Activated CD4-positive, alpha-beta T cell treated with anti-CD3 and anti-CD28 coated beads, Interleukin-2, amount 10 ng/mL, durations not matched to agents 24 days and 14 days (primary cell): ENCODE measurements at places on chromosomes 2 and 18. TPM values are rescaled to one million over a fixed set of nuclear protein-coding genes. Genes with fewer than 3 reads are reported as not detected.

- H3K36me3 ChIP-seq, result peaks cover 22% of the 10 kb centered on the region
- H3K27ac ChIP-seq, result no peak overlapping the region
- H3K27me3 ChIP-seq, result no peaks in the 10 kb centered on the region
- peaks cover 4% of the 10 kb centered on the region for H3K4me1 ChIP-seq
- DNase-seq, result no peak
- H3K4me3 ChIP-seq, result no peak overlapping the region
Measured at GRCh38 chr2:36568516-36569246, 29.3 kb downstream of the FEZ2 start.

DNA sequence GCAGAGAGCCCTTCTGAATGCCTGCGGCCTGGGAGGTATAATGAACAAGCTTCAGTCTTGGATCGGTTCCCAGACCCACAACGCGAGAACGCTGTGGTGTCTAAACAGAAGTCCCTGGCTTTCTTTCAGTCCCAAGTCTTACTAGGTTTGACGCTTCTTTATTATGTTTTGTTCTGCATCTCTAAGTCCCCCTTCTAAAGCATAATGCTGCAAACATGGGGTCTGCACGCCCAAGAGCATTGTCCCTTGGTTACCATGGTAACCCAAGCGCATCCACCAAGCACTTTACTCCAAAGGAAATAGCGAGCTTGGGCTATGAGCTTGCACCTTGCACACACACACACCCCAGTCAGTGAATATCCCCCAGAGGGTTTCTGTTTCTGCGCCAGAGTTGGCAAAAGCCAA is 193.7 kb downstream of the INO80D start:
- H3K27ac ChIP-seq, result no peak overlapping the region
- peaks cover 11% of the 10 kb centered on the region for H3K27me3 ChIP-seq
- no peak overlapping the region for H3K4me3 ChIP-seq
- DNase-seq, result no peak

DNA sequence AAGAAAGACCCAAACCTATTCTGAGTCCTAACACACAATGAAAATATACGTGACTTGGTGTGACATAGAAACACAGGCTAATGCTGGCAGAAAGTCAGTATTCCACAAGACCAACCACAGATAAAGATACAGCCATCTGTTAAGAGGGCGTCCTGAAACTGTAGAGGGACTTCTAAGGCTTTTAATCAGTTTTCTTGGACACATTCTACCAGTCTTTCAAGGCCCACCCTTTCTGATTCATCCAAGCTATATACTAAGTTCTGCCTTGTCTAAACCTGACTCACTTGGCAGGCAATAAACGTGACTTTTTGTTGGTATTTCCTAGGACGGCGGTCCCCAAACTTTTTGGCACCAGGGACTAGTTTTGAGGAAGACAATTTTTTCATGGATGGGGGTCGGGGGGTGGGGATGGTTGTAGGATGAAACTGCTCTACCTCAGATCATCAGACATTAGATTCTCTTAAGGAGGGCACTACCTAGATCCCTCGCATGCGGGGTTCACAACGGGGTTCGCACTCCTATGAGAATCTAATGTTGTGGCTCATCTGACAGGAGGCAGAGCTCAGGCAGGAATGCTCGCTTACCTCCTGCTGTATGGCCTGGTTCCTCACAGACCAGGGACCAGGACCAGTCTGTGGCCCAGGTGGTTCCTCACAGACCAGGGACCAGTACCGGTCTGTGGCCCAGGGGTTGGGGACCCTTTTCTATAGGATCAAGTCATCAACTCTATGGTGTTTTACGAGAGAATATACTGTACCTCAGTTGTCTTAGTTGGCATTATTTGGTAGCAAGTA is 61.4 kb downstream of the SP3 start:
- no peak overlapping the region for H3K4me3 ChIP-seq
- peaks cover 36% of the 10 kb centered on the region for H3K36me3 ChIP-seq
- DNase-seq, result no peak

GRCh38 chr2:155218292-155218924 is 519.9 kb downstream of the KCNJ3 start:
- H3K27me3 ChIP-seq, result no peaks in the 10 kb centered on the region
- DNase-seq, result no peak
- no peak overlapping the region for H3K4me3 ChIP-seq
- H3K4me1 ChIP-seq, result no peaks in the 10 kb centered on the region
- no peaks in the 10 kb centered on the region for H3K36me3 ChIP-seq
- no peak overlapping the region for H3K27ac ChIP-seq

- no peak overlapping the region for H3K4me3 ChIP-seq
- H3K27me3 ChIP-seq, result no peaks in the 10 kb centered on the region
- no peak overlapping the region for H3K27ac ChIP-seq
- no peaks in the 10 kb centered on the region for H3K36me3 ChIP-seq
- no peak for DNase-seq
Measured at GRCh38 chr2:118584062-118584749, 263.2 kb downstream of the EN1 start.

- H3K4me1 ChIP-seq, result peaks cover 18% of the 10 kb centered on the region
- peak overlapping the region; percentile 99 for H3K27ac ChIP-seq
- peak overlapping the region; percentile 93 for H3K4me3 ChIP-seq
- DNase-seq, result no peak
Measured at GRCh38 chr2:19346983-19347618, 11.3 kb downstream of the OSR1 start.

DNA sequence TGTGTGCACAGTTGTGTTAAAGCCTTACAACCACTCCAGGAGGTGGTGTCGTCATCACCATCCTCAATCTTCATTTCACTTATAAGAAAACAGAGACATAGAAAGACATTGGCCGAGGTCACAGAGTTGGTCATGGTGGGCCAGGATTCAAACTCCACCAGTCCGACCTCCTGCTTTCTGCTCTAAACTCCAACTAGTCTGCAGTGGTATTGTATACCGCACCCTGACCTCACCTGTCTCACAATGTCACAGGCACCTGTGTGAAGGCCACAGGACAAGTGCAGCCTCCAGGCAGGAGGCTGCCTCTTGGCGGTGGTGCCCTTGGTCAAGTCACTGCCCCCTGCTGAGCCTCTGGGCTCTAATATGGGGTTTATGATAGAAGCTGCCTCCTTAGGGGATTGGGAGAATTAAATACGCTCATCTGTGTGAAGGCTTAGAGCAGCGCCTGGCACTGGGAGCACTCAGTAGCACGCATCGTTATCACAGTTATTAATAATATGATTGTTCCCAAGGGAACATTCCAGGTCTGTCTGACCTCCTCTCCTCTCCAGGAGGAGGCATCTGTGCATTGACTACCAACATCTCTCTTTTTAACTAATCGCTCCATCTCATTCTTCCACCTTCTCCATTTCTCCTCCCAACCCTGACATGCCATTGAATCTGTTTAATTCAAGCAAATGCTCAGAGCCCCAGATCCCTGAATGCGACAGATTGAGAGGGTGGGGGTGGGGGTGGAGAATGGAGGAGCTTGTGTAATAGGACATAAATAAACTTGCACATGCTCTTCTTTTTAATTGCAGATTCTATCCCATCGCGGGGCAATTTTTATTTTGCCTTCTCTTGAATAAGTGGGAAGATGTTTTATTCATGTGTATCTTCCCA is 112.7 kb downstream of the MCFD2 start:
- H3K4me1 ChIP-seq, result no peaks in the 10 kb centered on the region
- no peaks in the 10 kb centered on the region for H3K36me3 ChIP-seq
- no peak overlapping the region for H3K4me3 ChIP-seq
- no peak for DNase-seq

GRCh38 chr18:62827397-62827796 is 112.1 kb downstream of the PHLPP1 start:
- H3K27ac ChIP-seq, result no peak overlapping the region
- H3K4me3 ChIP-seq, result no peak overlapping the region
- peaks cover 3% of the 10 kb centered on the region for H3K36me3 ChIP-seq
- no peaks in the 10 kb centered on the region for H3K27me3 ChIP-seq
- H3K4me1 ChIP-seq, result peaks cover 4% of the 10 kb centered on the region

GRCh38 chr2:28356095-28356911 is 36.4 kb upstream of the FOSL2 start:
- H3K27ac ChIP-seq, result no peak overlapping the region
- no peak for DNase-seq
- H3K4me1 ChIP-seq, result peaks cover 29% of the 10 kb centered on the region
- H3K36me3 ChIP-seq, result no peaks in the 10 kb centered on the region

Gene RALB
- total RNA-seq, result 72.1 and 80.0 TPM in 2 replicates

DNA sequence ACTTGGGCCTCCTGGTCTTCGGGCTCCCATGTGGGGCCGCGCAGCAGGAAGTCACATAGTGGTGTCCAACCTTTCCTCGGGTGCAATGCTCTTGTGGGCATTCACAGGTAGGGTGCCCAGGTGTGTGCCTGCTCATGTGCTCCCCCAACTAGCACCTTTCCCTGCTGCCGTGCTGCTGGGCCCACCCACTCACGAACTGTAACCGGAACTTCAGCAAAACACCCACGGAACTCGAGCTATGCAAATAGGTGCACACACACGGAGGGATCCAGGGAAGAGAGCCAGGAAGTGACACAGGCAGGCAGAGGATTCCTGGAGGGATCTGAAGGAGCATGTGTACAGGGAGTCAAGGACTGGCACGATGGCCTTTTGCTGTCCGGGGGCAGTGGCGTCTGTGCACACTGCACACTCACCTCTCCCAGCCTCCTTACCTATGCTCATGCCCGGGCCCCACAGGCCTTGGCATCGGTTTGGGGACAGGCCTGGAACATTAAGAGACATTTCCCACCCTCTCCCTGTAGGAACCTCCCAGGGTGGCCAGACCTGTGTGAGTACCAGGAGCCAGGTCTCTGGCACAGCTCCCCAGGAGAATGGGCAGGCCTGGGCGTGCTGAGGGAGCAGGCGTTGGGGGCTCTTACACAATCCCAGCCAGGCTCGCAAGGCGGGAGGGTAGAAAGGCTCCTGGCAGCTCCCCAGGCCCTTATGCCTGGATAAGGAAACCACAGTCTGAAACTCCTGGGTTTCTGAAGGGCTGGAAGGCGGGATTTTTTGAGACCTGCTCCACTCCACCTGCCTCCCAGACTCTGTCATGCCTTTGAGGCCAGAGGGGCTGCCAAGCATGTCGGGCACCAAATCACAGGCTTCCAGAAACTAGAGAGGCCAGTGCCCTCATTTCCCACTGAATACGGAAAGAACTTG is 6.6 kb upstream of the PTMA start:
- no peak overlapping the region for H3K4me3 ChIP-seq
- peaks cover 3% of the 10 kb centered on the region for H3K27me3 ChIP-seq
- peaks cover 13% of the 10 kb centered on the region for H3K4me1 ChIP-seq
- H3K27ac ChIP-seq, result no peak overlapping the region
- H3K36me3 ChIP-seq, result peaks cover 5% of the 10 kb centered on the region

GRCh38 chr2:55025627-55026026 is 24.6 kb downstream of the RTN4 start:
- DNase-seq, result no peak
- no peak overlapping the region for H3K4me3 ChIP-seq
- no peak overlapping the region for H3K27ac ChIP-seq
- H3K36me3 ChIP-seq, result peaks cover 5% of the 10 kb centered on the region
- peaks cover 11% of the 10 kb centered on the region for H3K4me1 ChIP-seq

Gene FOXD4L1
- 0.17 and 0.30 TPM in 2 replicates for total RNA-seq
